Thyroid gland (tissue), 4 donors: ENCODE measurements at places on chromosomes 3 and 15.

- DNase-seq, result no peak
These were observed 516.4 kb downstream of the GBE1 start for GRCh38 chr3:81245043-81245442.

- no peak for DNase-seq
These were observed 306.4 kb downstream of the MAGI1 start for GRCh38 chr3:65732051-65732935.

GRCh38 chr3:28188686-28189085, 52.7 kb upstream of the CMC1 start:
- DNase-seq, result no peak

DNA sequence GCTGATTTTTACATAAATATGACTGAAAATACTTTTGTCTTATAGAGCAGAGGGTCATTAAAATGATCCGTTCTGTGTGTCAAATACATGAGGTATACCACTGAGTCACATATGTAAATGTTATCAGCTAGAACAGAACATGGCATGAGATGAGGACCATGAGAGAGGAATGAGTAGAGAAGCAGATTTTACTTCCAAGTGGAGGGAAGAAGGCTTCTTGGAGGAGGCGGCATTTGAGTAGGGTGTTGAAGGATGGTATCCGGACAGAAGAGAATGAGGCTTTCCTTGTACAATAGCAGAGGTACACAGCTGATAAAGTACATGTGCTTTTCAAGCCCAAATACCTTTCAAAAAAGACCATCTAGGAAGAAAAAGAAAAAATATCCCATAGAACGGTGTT, 4.8 kb downstream of the LIPC start:
- no peak for DNase-seq

DNA sequence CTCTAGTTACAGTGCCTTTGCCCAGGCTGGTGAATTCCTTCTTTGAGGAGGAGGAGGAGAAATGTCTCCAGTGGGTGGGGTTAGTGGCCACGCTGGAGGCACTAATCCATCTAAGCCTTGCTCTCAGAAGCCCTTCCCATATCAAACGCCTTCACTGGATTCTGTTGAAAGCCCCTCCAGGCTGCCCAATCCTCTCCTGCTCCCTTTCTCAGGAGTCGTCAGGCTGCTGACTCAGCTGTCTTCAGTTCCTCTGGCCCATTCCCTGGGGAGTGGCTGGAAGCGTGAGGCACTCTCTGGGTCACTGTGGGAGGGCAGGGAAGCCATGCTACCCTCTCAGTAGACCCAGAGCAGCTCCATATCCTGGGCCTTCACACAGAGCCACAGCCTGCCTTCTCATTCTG, 2.7 kb downstream of the AP2M1 start:
- DNase-seq, result no peak

GRCh38 chr3:136708333-136708985, 43.7 kb downstream of the STAG1 start:
- DNase-seq, result no peak

- no peak for DNase-seq
These were observed 59.7 kb downstream of the ATP2B2 start for GRCh38 chr3:10445561-10446175.
